Stimulated activated CD4-positive, alpha-beta T cell treated with anti-CD3 and anti-CD28 coated beads, Interleukin-12 subunit alpha, Interleukin-12 subunit beta, amount 100 ng/mL, for 48 hours (primary cell): ENCODE measurements at places on chromosomes 11 and 22.

GRCh38 chr22:28435140-28435768 is 244.4 kb downstream of the TTC28 start:
- no peak for DNase-seq

DNA sequence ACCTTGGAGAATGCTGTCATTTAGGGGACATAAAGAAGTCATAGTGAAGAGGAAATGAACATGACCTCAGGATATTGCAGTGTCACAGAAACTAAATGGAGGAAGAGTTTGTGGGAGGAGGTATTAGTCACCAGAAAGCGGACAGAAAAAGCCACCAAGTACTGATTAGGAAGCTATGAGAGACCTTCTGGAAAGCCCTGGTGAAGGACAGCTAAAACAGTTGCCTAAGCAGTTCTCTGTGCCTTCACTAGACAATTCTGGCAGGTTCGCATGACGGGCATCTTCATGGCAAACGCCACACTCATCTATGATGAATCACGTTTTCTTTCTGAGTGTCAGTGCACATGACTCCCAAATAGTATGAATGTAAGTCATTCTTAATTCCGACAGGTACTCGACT is 325.8 kb downstream of the C11orf87 start:
- no peak for DNase-seq

- no peak for DNase-seq
Observed at GRCh38 chr11:61745781-61746441, 6.5 kb upstream of the MYRF start.

DNA sequence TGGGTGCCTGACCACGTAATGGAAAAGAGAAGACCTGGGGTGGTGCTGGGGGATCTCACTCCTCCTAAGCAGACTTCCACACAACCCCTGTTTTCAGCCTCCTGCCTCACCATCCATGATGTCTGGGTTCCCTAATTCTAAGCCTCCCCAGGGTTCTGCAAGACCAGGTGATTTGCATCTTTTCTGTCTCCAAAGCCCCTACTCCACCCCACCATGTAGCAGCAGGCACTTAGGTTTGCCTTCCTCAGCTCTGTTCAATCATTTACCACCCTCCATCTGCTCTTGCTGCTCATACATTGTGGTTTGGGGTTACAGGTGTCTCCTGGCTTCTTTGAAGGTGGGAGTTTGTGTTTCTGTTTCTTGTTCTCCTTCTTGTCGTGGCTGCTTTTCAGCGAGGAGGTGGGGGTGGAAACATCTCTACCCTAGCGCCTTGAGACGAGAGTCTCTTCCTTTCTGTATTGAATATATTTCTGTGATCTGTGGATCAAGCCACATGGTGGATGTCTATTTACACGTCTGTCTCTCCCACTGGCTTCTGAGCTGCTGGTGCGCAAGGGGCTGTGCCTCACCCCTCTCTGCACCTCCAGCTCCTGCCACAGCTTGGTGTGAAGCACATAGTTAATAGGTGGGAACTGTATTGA is 6.6 kb upstream of the SSTR3 start:
- DNase-seq = peak; percentile 62

- DNase-seq = no peak
Observed at GRCh38 chr11:65500387-65501185, 1.7 kb downstream of the MALAT1 start.

GRCh38 chr11:227824-228379 is 8.2 kb downstream of the SIRT3 start:
- no peak for DNase-seq

GRCh38 chr11:70948398-70948797 is 304.0 kb downstream of the SHANK2 start:
- DNase-seq = no peak

DNA sequence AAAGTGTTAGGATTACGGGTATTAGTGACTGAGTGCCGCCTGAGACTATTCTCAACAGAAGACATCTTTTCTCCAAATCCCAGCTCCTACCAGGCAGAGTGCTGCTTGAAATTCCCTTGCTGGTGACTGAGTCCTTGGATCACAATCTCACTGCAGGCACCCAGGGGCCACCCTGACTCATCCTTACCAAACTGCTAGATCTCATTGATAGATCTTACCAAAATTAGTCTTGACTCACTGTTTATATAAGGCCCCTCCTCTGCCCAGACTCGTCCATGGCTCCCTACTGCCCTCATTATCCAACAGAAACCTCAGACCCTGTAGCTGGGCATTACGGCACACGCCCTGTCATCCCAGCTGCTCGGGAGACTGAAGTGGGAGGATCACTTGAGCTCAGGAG is 14.7 kb downstream of the TBC1D10A start:
- DNase-seq = no peak
